ENCODE measurements at places on chromosomes 2 and 18. TPM values are rescaled to one million over a fixed set of nuclear protein-coding genes. Genes with fewer than 3 reads are reported as not detected.

The AP1S3 gene
- 12.3 TPM for polyA plus RNA-seq

DNA sequence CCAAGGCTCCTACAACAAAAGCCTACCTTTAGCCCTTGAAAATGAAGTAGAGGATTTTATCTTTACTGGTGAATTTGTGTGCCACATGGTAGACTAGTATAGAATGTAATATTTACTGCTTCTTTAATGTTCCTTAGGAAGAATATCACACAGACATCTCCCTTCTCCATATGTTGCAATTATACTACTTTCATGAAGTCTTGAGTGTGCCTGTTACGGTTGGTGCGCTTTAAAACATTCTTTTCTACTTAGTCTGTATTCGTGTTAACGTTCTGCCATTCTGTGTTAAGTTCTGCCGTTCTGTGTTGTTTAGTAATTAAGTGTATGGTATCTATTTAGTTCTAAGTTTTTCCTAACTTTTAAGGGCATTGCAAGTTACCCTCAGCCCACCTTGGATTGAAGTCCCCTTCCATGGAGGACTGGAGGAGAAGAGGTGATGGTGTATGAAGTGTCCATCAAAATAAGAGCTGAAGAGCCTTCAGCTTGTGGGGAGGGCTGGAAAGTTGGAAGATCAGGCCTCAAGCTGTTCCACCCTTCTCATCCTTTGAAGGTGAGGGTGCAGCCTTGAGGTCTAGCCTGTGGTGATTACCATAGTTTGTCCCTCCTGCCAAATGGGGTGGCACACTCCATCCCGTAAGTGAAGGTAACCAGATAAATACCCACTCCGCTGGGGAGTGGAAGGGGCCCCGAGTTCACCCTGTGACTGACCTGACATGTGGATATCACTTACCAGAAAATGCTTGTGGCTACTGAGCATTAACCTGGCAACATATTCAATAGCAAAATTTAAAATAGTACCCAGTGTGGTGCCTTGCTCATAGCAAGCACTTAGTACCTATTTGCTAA is 131.3 kb downstream of the SPTBN1 start:
- DNase-seq = no peak

The TRIM43 gene
- 0.49 TPM for polyA plus RNA-seq

GRCh38 chr2:115165529-115166109 is 723.2 kb downstream of the DPP10 start:
- no peak for DNase-seq

DNA sequence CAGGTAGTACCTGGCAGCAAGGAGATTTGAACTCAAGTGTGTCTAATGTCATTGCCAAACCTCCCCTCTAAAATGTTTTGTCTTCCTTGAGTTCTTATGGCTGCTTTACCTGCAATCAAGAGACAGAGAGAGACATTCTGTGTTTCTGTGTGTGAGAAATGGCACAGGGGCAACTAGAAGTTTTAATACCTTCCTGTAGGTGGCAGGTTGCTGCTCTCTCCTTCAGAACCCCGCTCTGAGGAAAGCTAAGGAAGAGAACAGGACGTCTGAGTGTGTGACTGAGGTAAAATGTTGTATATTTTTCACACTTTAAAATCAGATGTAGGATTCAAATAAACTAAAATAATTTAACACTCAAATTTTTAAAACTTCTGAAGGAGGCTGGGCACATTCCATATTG is 19.2 kb downstream of the DTNA start:
- DNase-seq = no peak

The CDCA7 gene
- polyA plus RNA-seq = 42.9 TPM

GRCh38 chr2:241103176-241103595 is 1.1 kb upstream of the MTERF4 start:
- no peak for DNase-seq

DNA sequence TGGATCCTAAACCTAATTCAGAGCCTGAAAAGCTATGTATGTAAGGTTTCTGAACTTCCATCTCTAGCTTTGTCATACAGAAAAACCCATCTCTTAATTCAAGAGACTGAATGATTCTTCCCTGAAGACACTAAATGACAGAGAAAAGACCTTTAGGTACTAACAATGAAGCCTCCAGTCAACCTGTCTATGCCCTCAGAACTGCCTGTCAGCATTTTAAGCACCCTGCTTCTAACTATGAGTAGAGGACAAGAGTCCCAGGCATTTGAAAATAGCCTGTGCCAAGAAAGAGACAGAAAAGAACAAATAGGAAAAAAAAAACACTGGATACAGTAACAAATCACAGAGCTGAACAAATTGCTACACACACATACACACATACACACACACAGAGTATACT is 48.6 kb downstream of the AP1S3 start:
- DNase-seq = no peak

GRCh38 chr18:56639571-56639970 is 1.2 kb upstream of the TXNL1 start:
- DNase-seq = no peak

DNA sequence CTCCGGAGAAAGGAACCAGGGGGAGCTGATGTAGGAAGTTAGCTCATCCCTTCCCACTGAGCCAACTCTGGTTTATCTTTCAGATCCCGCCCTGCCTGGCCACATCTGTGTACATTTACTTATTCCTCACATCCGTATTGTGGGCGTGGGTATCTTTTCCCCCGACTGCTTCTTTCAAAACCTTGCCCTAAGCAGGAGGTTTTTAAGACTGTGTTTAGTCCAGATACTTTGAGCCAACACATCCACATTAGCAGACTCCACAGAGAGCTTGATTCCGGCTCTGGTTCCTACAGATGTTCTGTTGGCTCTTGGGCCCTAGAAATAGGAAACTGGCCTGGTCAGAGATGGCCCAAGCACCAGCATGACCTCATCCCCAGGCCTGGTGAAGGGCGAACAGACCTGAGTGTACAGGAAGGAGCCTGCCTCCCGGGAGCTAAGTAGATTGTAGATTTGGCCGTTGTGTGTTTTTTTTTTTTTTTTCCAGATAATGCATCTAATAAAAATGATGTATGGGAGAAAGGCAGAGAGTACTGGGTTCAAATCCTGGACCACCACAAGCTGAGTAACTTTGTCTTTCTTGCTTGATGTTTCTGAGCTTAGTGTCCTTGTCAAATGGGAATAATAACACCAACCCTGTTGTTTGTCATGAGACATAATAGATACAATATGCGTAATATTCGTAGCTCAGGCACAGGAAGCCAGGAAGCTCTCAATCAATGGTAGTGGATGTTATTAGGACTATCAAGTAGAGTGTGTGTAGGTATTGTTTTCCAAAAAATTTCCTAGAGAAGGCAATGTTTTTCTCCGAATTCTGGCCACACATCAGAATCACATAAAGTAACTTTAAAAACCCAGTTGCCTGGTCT is 92.3 kb downstream of the PRKCE start:
- DNase-seq = no peak

The VPS54 gene
- 44.5 TPM for polyA plus RNA-seq

The AQP12A gene
- polyA plus RNA-seq = 0.38 TPM

GRCh38 chr2:126315828-126316227 is 340.1 kb upstream of the GYPC start:
- no peak for DNase-seq

The CDH2 gene
- 102 TPM for polyA plus RNA-seq

The LIMS4 gene
- polyA plus RNA-seq = 0.90 TPM

GRCh38 chr2:102437122-102437521 is 14.2 kb downstream of the IL18RAP start:
- no peak for DNase-seq

- DNase-seq = no peak
Observed at GRCh38 chr2:157936406-157936805, 60.3 kb upstream of the ACVR1 start.

DNA sequence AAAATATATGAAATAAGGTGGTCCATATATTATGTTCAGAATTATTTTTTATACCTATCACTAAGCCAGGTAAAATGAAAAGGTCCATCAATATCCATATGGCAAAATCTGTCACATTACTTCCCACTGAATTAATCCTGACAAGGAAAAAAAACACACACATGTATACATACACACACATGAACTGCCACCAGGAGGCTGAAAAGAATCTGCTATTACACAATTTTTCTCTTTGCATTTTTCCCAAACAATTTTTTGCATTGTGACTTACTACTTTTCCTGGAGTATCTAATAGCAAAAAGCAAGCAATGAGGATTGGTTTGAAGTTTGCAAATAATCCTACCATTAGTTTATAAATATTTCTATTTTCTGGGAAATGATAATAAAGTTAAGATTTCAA is 128.2 kb upstream of the CD226 start:
- DNase-seq = no peak

GRCh38 chr18:1906421-1906820 is 664.9 kb downstream of the METTL4 start:
- no peak for DNase-seq

- no peak for DNase-seq
Observed at GRCh38 chr2:9763356-9764152, 79.7 kb upstream of the TAF1B start.

DNA sequence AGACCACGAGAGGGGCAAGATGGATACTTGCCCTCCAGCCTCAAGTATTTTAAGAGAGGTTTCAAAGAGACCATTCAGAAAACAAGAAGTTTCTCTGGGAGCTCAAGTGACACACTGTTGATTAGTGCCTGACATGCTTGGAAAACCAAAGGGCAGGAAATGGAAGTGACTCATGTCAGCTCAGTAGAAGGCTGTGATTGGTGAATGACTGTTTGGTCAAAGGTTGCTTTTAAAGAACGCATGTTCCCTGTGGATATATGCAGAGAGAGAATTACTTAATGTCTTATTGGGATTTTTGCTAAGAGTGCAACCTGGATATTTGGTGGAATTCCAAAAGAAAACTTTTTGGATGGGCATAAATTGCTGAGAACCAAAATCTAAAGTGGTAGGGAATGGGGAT is 549.9 kb downstream of the XIRP2 start:
- no peak for DNase-seq

The SP100 gene
- polyA plus RNA-seq = 19.1 TPM

DNA sequence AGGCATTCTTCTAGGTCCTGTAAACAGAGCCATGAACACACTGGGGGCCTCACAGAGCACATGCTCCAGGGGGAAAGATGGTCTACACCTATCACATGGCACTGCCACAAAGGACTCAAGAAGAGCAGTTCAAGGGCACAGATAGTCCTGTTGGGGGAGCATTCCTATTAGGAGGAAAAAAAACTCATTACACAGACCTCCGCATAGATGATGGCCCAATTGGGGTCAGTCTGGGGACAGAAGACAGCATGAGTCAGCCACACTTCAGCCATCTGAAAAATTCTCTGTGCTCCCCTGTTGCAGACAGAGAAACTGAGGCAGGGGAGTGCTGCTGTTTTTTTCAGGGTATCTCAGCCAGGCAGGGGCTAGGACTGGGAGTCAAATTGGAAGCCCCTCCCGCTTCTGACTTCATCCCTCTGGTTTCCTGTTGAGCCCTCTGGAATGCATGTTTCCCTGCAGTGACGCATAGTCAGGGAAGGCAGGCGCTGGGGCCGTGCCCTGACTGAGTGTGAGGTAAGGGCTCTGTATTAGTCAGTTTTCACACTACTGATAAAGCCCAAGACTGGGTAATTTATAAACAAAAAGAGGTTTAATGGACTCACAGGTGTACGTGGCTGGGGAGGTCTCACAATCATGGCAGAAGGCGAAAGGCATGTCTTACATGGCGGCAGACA is 67.9 kb downstream of the RHOB start:
- no peak for DNase-seq

GRCh38 chr2:241796209-241796608 is 12.8 kb upstream of the NEU4 start:
- DNase-seq = no peak

DNA sequence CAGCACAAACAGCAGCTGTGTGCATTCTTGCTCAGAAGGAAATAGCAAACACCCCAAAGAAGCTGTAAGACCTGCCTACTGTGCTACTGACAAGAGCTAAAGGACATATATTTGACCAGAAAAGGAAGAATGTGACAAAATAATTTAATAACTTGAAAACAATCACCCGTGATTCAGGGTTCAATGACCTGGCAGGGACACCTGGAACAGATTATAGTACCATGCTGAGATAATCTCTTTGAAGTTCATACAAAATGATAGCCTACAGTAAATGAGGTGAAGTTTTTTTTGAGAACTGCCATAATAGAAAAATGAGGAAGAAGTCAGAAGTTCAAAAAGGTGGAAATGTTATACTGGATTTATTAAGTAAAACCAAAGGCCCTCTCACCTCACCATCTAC is 324.8 kb upstream of the GULP1 start:
- no peak for DNase-seq

DNA sequence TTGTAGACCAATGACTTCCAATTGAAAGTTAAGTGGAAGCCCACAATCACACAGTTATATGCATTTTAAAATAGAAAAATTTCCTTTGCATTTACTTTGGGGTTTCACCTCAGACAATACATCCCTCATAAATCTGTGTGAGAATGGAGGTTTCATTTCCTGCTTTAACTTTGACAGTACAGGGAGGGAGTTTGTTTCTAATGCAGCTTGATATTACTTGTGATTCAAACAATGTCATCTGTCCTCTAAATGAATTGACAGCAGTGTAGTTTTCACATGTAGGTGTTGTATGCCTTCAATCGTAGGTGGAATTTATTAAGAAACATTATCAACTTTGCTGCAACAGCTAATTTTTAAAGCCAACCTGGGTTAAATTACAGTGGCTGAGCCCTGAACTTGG is 75.2 kb downstream of the TMEFF2 start:
- DNase-seq = no peak

GRCh38 chr2:231111987-231112386 is 12.9 kb downstream of the HTR2B start:
- no peak for DNase-seq

The SCN7A gene
- polyA plus RNA-seq = 9.7 TPM

The RAPGEF4 gene
- polyA plus RNA-seq = 8.0 TPM

All from renal cortex interstitium (tissue), 15 donors.